ENCODE measurements at places on chromosomes 12 and 14. TPM values are rescaled to one million over a fixed set of nuclear protein-coding genes. Genes with fewer than 3 reads are reported as not detected.
A peak's percentile ranks its signal among the peaks of the same experiment; 100 is the strongest.

The MIPOL1 gene
- polyA plus RNA-seq = 1.9 TPM

The FOS gene
- polyA plus RNA-seq = 406 TPM

The PTGER2 gene
- 59.4 TPM for polyA plus RNA-seq

- DNase-seq = peak; percentile 46
Observed at GRCh38 chr14:64639340-64639821, 64.8 kb upstream of the PLEKHG3 start.

GRCh38 chr12:109029411-109029810, 8.5 kb upstream of the SVOP start:
- DNase-seq = no peak

DNA sequence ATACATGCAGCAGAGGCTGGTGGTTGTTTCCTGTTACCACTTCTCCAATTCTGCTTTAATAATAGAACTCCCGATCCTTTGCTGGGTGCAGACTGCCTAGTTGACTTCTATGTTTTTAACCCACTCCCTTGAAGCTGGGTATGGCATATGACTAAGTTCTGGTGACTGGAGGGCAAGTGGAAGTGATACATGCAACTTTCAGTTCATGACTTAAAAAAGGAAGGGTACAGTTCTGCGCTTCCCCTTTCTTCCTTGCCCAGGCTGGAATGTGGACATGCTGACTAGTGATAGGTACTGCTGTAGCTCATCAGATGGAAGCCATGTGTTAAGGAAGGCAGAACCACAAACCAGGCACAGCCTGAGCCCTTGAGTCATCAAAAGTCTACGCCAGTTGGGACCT, 2.4 kb upstream of the A2M start:
- DNase-seq = no peak

DNA sequence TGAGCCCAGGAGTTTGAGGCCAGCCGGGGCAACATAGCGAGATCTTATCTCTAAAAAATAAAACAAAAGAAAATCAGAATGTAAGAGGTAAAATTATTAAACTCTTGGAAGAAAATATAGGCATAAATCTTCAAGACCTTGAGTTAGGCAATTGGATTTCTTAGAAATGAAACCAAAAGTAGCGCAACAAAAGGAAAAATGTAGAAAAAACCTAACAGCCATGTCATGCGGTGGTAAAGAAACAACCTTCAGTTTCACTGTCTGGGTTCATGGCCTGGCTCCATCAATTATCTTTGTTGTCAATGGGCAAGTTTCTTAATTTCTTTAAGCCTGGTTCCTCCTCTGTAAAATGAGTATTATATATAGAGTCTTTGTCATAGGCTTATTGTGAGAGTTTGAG, 5.6 kb upstream of the GCH1 start:
- no peak for DNase-seq

DNA sequence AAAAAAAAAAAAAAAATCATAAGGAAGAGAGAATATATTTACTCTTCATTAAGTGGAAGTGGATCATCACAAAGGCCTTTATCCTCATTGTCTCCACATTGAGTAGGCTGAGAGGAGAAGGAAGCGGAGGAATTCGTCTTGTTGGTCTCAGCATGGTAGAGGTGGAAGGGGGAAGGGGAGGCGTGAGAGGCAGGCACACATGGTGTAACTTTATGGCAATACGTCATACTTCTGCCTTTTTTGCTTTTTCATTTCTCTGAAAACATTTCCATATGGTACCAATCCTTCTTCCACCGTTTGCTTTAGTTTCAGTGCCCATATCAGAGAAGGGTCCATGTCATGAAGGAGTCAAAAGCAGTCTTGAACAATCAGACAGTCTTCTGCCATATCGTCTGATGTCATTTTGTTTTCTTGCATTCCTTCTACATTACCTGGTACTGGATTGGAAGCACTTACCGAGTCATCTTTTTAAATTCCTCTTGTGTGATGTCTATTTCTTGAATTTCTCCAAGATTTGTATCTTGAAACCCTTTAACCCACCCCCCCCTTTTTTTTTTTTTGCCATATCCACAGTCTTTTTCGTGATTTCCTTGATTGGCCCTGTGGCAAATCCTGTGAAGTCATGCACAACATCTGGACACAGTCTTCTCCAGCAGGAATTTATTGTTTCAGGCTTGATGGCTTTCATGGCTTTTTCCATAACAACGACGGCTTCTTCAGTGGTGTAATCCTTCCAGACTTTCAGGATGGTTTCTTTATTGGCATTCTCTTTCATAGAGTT, 8.9 kb downstream of the FUT8 start:
- DNase-seq = peak; percentile 78

DNA sequence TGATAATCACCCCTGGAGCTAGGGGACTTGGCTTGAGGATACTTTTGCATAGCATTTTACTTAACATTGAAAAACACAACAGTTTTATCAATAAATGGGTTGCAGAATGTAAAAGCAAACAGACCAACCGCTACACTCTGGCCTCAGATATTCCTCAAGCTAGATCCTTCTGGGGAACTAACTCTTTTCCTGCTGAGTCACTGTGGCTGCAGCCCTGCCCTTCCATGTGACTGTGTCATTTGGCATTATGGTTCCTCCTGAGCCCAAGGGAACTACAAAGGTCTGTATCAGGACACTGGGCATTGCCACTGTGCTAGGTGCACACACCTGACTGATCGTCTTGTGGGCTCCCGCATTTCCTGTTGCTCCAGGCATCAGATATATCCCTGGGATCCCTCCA, 56.6 kb downstream of the TTC9 start:
- peak; percentile 19 for DNase-seq

- DNase-seq = no peak
Observed at GRCh38 chr12:33605757-33606156, 166.1 kb upstream of the SYT10 start.
